ENCODE measurements at places on chromosomes 13 and 19.

DNA sequence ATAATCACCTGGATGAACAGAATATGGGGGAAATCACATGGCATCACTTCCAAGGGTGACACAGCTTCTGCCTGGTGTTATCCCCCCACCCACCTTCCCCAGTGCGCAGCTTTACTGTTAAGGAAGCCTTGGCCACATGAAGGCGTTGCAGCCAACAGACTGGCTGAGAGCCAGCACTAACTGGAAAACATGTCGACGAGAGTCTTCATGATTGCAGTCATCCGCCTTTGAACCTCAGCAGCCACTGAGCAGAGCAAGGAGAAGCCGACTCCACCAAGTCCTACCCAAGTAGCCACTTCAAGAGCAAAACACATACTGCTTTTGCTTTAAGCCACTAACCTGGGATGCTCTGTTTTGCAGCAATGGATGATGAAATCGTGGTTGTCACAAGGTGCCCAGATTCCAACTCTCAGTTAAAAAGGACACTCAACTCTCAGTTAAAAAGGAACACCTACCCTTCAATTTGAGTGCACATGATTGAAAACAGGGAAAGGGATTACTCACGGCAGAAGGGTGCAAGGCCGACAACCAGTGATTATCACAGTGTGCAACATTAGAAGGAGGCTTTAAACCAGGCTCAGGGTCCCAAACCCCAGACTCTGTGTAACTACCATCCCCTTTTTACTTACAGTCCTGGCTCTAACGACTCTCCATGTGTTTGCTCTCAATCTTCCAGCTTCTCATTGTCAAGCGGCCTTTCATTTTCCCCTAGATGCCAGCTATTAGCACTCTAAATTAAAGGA is 149.1 kb downstream of the KLF12 start:
- DNase-seq: peak; percentile 36

DNA sequence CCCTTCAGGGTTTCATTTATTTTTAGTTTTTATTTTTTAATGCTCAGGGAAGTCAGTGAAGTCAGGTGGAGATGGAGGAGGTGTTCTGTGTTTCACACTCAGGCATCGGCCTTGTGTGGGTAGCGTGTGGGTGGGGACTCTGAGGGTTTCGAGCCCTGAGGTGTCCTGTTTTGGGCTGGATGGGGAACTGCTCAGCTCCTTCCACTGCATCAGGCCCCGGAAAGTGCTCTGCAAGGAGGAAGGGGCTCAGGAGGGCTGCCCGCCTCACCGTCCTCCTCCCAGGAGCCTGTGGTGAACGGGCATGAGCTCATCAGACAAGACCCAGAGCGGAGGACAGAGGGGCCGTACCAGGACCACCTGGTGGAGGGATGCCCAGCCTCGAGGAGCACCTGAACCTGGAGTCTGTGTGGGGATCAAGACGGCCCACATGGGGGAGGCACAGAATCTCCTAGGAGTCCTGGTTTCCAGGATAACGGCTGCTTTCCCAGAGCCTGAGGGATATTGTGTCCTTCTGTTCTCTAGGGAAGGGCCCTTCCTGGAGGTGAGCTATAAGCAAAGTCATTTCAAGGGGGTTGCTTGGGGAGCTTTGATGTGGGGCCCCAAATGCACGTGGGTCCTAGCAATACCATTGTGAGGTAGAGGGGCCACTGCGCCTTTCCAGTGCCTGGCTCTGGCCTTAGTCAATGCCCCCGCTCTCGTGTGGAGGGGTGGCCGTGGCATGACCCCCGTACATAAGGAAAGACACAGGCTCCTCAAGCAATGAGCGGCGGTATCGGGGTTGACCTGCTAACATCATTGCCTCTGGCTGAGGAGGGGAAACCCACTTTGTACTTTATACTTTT is 13.5 kb upstream of the GAS6 start:
- DNase-seq: no peak

- DNase-seq: no peak
Measured at GRCh38 chr13:27076421-27076820, 95.2 kb downstream of the USP12 start.

DNA sequence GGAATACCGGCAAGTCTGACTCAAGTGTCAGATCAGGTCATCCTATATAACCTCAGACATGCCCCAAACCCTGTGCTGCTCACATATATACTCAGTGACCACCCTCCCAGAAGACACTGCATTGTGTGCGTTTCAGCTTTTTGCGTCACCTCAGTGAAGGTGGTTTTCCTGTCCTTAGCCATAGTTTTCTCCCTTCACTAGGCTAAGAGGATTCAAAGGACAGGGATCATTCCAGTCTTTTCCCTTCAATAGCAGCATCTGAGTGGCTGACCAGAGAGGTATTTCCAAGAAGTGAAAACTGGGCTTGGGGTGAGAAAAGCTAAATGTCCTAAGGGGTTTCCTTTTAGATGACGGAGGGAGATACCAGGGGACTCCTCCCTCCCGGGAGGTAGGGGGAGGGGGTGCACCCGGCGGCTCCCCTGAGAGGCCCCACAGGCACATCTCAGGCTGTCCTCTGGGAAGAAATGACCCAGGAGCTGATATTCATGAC is 12.7 kb upstream of the OR10H1 start:
- no peak for DNase-seq

DNA sequence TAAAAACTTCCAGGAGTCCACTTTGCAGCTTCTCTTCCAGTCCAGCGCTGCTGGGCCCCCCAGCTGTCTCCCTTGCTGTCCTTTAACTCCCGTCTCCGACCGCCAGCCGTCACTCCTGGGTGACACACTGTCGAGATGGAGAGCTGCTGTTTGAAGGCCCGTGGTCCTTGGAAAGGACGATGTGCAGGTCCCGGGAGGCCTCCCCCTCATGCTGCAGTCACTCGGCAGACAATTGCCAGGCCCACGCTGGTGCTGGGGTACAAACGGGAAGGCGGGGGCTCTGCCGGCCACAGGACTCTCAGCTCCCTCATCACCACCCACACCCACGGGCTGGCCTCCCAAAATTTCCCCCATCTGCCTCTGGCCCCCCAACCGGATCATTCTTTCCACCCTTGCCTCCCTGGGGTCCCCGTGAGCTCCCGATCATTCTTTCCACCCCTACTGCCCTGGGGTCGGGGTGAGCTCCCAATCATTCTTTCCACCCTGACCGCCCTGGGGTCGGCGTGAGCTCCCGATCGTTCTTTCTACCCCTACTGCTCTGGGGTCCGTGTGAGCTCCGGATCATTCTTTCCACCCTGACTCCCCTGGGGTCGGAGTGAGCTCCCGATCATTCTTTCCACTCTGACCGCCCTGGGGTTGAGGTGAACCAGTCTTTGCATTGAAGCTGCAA is 16.0 kb upstream of the ZNF554 start:
- DNase-seq: no peak

All from stimulated activated CD4-positive, alpha-beta T cell treated with anti-CD3 and anti-CD28 coated beads, Interleukin-1b, Interleukin-23, amount 100 ng/mL, for 1 hour (primary cell).